MCF 10A (cell line): ENCODE measurements at places on chromosomes 5 and 9. TPM values are rescaled to one million over a fixed set of nuclear protein-coding genes. Genes with fewer than 3 reads are reported as not detected.

DNA sequence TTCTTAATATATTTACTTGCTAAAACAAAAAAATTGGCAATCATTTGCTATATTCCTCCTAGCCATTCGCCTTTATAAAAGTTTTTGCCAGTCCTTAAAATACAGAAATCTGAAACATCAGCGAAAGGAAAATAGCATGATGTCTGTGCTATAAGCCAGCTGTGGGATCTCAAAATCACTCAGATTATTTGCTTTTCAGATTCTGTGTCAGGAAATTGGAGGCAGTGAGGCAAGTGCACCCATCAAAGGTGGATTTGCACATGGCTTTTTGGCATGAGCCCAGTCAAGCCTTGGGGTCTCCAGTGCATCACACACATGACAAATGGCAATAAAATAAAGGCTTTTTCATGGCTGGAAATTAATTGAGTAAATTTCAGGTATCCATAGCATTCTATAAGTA is 196.8 kb upstream of the DAPK1 start:
- H3K4me1 ChIP-seq: no peaks in the 10 kb centered on the region
- no peak overlapping the region for H3K27ac ChIP-seq
- peaks cover 6% of the 10 kb centered on the region for H3K36me3 ChIP-seq
- DNase-seq: no peak
- no peak overlapping the region for H3K4me3 ChIP-seq

DNA sequence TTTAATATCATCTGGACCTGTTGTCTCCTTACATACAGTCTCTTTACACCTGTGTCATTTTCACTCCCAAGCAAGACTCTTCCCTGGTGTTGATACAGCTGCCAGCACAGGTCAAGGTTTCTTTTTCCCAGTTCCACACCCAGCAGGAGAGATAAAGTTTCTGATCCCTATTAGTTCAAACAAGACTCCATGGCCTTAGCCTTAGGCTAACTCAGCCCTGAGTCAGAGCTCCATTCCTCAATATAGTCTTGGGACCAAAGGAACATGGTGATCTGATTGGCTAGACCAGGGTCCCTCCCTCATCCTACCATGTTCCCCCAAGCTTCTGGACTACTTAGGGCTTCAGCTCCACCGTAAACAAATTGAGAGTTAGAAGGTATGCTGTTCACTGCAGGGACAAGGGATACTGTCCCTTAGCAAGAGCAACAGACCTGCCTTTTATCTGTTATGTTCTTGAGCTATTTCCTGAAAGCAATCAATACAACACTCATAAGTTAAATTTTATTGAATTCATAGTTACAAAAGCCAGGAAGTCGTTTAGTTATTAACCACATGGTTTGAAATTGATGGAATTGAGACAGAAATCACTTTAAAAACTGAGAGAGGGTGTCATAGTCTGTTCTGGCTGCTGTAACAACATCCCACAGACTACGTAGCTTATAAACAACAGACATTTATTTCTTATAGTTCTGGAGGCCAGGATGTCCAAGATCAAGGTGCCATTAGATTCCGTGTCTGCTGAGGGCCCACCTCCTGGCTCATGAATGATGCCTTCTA is 20.5 kb downstream of the SLC1A1 start:
- peaks cover 14% of the 10 kb centered on the region for H3K4me1 ChIP-seq
- H3K27me3 ChIP-seq: no peaks in the 10 kb centered on the region
- no peak for DNase-seq
- H3K4me3 ChIP-seq: no peak overlapping the region
- H3K36me3 ChIP-seq: no peaks in the 10 kb centered on the region

DNA sequence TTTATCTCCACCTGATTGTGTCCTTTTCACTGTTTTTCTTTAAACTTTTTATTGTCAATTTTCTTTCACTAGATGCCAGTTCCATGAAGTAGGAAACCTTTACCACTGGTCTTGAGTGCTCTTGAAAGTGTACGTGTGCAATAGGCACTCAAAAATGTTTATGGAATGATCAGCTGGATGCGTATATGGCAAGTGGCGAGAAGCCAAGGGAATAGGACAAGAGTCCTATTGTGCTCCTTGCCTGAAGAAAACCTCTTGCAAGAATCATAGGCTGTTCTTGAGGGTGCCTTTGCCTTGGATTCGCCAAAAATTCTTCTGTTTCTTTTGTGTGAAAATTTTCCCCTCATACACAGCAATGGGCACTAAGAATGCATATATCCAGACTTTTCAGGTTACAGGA is 97.7 kb downstream of the GHR start:
- no peaks in the 10 kb centered on the region for H3K36me3 ChIP-seq
- no peak for DNase-seq
- H3K27me3 ChIP-seq: no peaks in the 10 kb centered on the region
- H3K4me3 ChIP-seq: no peak overlapping the region
- no peaks in the 10 kb centered on the region for H3K4me1 ChIP-seq

DNA sequence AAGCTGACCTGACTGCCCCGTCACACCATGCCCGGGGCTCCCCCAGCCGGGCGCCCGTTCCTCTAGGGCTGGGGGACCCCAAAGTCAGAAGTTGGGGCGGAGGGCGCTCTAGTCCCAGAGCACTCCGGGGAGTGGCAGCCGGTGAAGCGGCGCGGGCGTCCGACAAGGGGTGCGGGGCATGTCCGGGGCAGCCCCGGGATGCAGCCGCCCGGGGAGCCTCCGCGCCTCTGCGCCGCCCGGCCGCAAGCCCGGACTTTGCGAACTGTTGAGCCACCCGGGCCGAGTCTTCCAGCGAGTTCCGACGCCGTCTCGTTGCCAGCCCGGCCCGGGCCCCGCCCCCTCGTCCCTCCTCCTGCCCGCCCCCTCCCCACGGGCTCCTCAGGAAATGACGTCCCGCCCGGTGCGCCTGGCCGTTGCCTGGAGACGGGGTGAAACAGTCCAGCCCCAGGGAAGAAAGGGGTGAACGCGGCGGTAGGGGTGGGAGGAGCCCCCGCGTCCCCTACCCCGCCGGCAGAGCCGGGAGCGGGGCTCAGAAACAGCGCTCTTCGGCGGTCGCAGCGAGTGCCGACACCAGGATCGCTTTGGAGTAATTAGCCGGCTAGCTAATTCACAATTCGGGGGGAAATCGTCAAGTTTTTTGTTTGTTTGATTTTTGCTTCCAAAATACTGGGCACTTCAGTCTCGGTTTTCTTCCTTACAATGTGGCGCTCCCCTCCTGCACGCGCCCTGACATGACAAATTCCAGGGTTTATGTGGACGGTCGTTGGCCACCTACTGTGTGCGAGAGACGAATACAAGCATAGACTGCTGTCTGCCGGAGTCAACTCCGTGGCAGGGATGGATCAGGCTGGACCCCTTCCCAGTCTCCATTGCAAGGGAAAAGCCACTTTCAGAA is at the start of gene WHRN:
WHRN (minus strand) TSS at position 287 of the 895 bp plus-strand sequence. CDS start 672 bp downstream, outside the sequence.
- peak; percentile 86 for DNase-seq
- peak within 1 kb of the TSS; percentile 85 for H3K4me3 ChIP-seq
- peaks cover 27% of the 10 kb centered on the region for H3K4me1 ChIP-seq

DNA sequence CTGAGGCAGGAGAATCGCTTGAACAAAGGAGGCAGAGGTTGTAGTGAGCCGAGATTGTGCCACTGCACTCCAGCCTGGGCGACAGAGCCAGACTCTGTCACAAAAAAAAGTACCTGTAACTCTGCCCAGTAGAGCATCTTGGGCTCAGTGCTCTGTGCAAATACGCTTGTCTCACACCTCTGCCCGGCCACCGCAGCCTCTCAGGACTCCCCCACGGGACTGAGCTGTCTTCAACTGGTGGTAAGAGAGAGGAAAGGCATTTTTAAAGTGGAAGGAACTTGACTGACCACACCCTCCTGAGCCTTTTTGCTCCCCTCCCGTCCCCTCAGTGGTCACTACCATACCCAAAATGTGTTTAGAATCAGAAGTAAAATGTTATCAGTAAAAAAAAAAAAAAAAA is 174.3 kb upstream of the PIK3R1 start:
- H3K36me3 ChIP-seq: peaks cover under 1% of the 10 kb centered on the region
- H3K27me3 ChIP-seq: no peaks in the 10 kb centered on the region
- no peak overlapping the region for H3K27ac ChIP-seq
- DNase-seq: no peak
- peaks cover 12% of the 10 kb centered on the region for H3K4me1 ChIP-seq

The GDA gene
- total RNA-seq: not detected in 2 replicates

- no peak for DNase-seq
- no peaks in the 10 kb centered on the region for H3K27me3 ChIP-seq
- no peak overlapping the region for H3K27ac ChIP-seq
Measured at GRCh38 chr5:25858019-25858418, 1180.4 kb downstream of the CDH9 start.

- H3K36me3 ChIP-seq: peaks cover 6% of the 10 kb centered on the region
- H3K27ac ChIP-seq: no peak overlapping the region
- H3K4me1 ChIP-seq: peaks cover 23% of the 10 kb centered on the region
- H3K27me3 ChIP-seq: no peaks in the 10 kb centered on the region
- no peak overlapping the region for H3K4me3 ChIP-seq
Measured at GRCh38 chr5:91221917-91222316, 161.2 kb downstream of the ARRDC3 start.

GRCh38 chr5:157252711-157253465 is 13.0 kb upstream of the CYFIP2 start:
- no peaks in the 10 kb centered on the region for H3K36me3 ChIP-seq
- H3K27me3 ChIP-seq: no peaks in the 10 kb centered on the region

GRCh38 chr9:107650321-107650720 is 160.8 kb upstream of the KLF4 start:
- no peaks in the 10 kb centered on the region for H3K27me3 ChIP-seq
- no peak overlapping the region for H3K27ac ChIP-seq
- no peaks in the 10 kb centered on the region for H3K4me1 ChIP-seq
- peaks cover 5% of the 10 kb centered on the region for H3K36me3 ChIP-seq
- no peak overlapping the region for H3K4me3 ChIP-seq

DNA sequence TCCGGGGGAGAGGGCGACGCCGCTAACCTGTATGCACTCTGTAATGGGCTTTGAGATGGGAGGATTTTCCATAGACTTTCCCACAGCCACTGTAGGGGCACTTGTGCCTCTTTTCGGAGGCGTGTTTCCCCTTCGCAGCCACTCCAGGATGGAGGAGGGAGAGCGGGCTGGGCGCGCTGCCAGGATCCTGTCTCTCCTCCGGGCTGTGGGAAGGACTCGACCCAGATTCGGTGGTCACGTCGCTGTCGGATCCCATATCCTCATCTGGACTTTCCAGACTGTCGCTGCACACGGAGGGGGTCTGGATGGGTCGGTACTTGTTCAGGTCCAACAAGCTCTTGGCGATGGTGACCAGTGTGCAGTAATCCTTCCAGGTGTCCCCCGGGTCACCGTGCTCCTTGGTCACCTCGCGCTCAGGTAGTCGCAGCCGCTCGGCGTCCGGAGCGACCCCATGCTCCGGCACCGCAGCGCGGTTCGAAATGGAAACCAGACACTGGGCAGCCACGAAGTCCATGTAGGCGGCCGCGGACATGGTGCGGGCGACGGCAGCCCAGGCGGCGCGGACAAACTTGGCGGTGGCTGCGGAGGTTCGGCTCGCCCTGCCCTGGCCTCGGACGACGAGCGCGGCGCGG is 1.5 kb downstream of the KLF9 start:
- no peaks in the 10 kb centered on the region for H3K27me3 ChIP-seq
- H3K27ac ChIP-seq: peak overlapping the region; percentile 99
- peak overlapping the region; percentile 98 for H3K4me3 ChIP-seq
- H3K4me1 ChIP-seq: peaks cover 19% of the 10 kb centered on the region
- DNase-seq: peak; percentile 72

- H3K4me1 ChIP-seq: peaks cover 24% of the 10 kb centered on the region
- DNase-seq: peak; percentile 70
- H3K27ac ChIP-seq: peak overlapping the region; percentile 87
- H3K4me3 ChIP-seq: peak overlapping the region; percentile 98
- no peaks in the 10 kb centered on the region for H3K27me3 ChIP-seq
Measured at GRCh38 chr9:127567035-127567729, 44.9 kb upstream of the STXBP1 start.
